ENCODE measurements at places on chromosomes 11 and 22.

DNA sequence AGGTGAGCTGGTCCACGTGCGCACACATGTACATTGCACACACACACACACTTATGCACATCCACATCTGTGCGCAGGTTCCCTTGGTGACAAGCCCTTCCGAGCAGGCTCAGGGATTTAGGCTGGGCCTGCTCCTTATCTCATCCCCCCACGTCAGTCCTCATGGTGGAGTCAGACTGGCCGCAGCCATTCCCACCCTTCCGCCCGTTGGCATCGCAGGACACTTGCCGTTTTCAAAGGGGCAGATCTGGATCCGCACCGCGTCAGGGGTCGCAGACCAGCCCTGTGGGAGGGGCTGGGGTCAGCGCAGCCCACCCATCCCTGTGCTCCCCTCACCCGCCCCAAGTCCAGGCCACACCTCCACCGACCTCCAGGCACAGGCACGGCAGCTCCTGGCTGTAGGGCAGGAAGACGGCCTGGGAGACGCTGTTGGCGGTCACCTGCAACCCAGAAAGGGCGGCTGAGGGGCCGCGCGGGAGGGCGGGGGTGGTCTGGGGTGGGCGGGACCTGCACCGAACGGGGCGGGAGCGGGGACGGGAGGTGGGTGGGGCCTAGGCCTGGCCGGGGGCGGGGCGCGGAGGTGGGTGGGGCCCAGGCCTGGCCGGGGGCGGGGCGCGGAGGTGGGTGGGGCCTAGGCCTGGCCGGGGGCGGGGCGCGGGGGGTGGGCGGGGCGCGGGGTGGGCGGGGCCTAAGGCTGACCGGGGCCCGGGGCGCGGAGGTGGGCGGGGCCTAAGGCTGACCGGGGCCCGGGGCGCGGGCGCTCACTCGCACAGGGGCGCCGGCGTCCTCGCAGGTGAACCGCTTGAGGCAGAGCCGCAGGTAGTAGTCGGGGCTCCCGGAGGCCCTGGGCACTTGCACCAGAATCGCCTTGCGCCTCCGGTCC lies 13.3 kb downstream of the IL17REL start:
- DNase-seq, result no peak

DNA sequence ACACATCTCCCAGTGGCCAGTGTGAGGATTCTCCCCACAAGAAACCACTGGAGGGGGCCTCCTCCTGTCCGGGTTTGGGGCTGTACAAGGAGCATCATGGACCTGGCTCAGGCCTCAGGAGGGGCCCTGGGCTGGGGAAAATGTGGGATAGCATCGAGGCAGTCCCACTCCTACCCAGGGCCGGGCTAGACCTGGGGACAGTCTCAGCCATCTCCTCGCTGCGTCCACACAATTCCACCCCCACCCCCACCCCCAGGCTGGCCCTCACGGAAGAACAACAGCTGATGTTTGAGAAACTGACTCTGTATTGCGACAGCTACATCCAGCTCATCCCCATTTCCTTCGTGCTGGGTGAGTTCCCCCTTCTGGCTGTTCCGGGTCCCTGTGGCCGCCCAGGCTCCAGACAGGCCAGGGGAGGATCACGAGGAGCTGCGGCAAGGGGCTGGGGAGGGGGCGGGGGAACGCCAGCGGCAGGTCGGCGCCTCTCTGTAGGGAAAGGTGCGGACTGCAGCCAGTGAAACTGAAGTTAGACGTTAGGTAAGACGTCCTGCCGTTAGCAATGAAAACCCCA lies 4.8 kb downstream of the BEST1 start:
- peak; percentile 86 for DNase-seq

DNA sequence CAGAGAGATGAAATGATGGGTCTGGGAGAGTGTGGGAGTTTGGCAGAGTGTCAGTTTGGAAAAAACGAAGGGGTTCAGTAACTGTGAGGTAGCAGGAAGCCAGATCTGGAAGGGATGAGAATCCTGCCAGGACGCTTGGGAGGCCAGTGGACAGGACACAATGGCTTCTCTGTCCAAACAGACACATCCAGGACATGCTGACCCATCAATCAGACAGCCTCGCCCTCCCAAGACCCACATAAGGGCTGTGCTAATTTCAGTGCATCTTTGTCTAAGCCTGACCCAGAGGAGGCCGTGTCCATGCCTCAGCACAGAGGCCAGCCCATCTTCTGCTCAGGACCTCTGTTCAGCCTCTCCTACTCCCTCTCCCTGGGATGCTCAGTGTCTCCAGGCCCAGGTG lies 576.5 kb upstream of the B3GAT1 start:
- DNase-seq, result no peak

DNA sequence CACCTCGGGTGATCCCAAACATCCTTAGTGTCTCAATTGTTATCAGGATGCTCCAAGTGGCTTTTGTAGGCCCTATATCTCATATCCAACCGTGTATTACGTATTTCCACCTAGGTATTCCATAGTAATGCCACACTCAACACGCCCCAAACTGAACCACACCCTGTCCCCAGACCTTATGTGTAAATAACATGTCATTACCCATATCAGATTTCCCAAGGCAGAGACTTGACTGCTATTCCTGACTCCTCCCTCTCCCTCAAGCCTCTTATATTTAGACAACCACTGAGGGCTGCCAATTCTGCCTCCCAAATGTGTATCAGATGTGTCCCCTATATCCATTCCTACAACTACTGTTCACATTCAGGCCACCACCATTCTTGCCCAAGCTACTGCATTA lies 132.8 kb upstream of the NCAM1 start:
- DNase-seq, result no peak

DNA sequence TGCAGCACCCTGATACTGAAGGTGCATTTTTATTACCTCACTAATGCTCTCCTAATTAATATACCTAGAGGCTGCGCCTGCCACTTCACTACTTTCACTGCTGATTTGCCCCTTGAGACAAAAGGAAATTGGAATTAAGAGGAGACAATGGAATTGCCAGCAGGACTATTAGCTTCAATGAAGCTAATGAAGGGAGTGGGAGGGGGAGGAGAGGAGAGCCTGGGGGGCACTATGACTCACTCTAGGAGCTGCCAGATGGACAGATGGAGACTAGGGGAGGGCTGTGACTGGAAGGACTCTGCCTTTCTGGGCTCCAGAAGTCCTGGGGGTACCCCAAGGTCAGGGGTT lies 102.8 kb upstream of the DRD2 start:
- DNase-seq, result no peak

- DNase-seq, result peak; percentile 9
These were observed 369 bp downstream of the DHCR7 start for GRCh38 chr11:71447791-71448256.

DNA sequence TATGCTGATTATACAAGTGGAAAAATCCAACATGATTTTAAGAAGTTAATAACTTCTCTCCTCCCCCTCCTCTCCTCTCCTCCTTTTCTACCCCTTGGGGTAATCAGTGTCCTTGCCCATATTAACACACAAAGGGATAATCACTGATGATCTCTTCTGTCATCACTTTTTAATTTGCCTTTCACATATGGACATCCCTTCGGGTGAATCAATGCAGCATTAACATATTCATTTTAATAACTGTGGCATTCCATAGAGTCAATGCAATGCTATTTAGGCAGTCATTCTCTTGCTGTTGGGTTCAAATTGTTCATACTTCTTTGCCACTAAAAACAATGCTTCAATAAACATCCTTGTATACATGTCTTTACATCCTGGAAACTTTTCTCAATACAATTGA lies 42.9 kb upstream of the GLYATL2 start:
- no peak for DNase-seq

- DNase-seq, result peak; percentile 97
These were observed 230.1 kb downstream of the MIAT start for GRCh38 chr22:26887456-26887855.

DNA sequence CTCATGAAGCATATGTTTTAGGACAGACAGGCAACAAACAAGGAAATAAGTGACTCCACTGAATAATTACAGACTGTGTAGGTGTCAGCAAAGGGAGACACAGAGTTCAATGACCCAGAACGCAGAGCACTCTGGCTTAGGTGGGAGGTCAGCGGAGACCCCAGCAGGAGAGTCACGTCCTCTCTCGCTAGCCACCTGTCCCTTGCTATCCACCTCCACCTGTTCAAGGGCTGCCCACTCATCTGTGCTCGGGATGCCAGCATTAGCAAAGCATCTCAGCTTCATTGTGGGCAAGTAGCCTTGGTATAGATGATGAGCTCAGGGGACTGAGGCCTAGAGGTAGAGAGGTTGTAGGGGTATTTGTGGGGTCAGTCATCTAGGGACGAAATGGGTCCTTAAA lies 21.8 kb upstream of the ATXN10 start:
- DNase-seq, result no peak

GRCh38 chr11:74895340-74896116 lies 53.4 kb downstream of the XRRA1 start:
- no peak for DNase-seq

GRCh38 chr11:102279641-102280170 lies 37.6 kb upstream of the BIRC3 start:
- DNase-seq, result peak; percentile 85

GRCh38 chr11:108718466-108718865 lies 53.6 kb downstream of the DDX10 start:
- DNase-seq, result no peak

GRCh38 chr11:60835534-60835846 lies 6.4 kb upstream of the CCDC86 start:
- DNase-seq, result no peak

GRCh38 chr11:60316317-60316716 lies 10.7 kb upstream of the MS4A6E start:
- no peak for DNase-seq

GRCh38 chr11:109783014-109783413 lies 310.2 kb upstream of the ZC3H12C start:
- DNase-seq, result no peak

DNA sequence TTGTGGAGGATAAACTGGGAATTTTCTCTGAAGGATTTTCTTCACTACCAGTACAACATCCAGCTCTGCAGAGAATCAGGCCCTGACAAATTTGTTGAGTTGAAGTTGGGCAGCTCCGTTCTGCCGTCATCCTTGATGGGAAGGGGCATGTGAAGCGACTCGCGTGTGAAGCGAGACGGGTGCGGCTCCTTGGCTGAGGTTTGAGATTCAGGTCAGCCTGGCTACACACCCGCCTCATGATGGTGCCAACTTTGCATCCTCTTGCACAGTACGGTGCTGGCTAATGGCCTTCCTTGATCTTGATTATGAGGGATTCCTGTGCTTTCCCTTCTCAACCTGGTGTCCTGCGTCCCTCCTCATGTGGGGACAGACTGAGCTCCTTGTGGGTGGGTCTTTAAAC lies 19.7 kb upstream of the CDC42EP2 start:
- DNase-seq, result no peak

DNA sequence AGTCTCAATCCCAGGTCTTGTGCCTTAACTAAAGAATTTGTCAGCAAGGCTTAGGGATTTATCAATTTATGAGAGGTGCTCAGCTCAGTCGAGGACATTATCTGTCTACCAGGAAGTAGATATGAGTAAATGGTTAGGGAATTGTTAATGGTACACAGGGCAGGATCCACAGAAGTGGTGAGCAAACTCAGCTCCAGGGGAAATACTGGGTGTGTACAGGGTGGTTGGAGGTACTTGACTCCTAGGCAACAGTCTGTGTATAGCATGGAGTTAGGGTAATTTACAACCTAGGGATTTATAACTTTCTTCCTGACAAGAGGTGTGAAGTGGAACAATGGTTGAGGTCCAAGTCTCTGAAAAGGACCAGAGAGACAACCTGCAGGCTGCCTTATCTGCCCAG lies 123.4 kb upstream of the OR9Q1 start:
- no peak for DNase-seq

DNA sequence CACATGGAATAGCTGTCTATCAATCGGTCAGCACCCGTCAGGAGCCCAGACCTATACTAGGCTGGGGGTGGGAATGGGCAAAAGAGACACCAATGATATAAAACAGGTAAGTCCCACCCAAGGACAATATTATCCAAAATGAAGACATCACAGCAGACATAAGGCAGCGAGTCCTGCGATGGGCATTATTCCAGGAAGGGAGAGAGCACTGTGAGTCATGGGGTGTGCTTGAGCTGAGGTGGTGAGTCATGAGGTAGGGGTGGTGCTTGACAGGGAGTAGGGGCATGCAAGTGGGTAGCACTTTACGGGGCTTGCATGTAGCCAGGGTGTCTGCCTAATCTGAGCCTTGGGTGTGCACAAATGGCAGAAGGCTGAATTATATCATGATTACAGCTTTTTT lies 605.0 kb upstream of the CADM1 start:
- DNase-seq, result peak; percentile 61

- DNase-seq, result no peak
These were observed 1106.3 kb downstream of the BRD1 start for GRCh38 chr22:48721395-48721669.

- no peak for DNase-seq
These were observed at the start of gene TNNT3 for GRCh38 chr11:1919391-1920127. TNNT3 (plus strand) TSS chr11:1919703; CDS start chr11:1922875, 3,172 bp downstream.

- DNase-seq, result no peak
These were observed 23.2 kb upstream of the NAV2 start for GRCh38 chr11:19689281-19690000.

DNA sequence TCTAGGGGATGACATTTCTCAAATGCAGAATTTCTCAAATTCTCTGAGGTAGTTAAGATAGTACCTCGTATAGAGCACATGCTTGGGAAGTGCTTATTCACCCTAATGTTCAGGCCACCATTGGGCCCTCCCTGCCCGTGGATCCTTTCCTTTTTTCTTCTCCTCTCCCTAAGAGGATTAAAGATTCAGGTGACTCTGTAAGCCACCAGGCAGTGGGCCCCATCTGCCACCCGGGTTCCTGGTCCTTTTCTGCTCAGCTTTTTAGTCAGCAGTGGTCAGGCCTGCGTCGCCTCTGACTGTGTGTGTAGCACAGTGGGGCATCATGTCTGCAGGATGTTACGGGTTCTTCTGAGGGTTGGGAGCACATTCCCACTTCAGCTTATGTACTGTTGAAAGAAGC lies 7.2 kb downstream of the CEP164 start:
- no peak for DNase-seq

- DNase-seq, result no peak
These were observed 185.3 kb upstream of the ISX start for GRCh38 chr22:34880662-34881061.

DNA sequence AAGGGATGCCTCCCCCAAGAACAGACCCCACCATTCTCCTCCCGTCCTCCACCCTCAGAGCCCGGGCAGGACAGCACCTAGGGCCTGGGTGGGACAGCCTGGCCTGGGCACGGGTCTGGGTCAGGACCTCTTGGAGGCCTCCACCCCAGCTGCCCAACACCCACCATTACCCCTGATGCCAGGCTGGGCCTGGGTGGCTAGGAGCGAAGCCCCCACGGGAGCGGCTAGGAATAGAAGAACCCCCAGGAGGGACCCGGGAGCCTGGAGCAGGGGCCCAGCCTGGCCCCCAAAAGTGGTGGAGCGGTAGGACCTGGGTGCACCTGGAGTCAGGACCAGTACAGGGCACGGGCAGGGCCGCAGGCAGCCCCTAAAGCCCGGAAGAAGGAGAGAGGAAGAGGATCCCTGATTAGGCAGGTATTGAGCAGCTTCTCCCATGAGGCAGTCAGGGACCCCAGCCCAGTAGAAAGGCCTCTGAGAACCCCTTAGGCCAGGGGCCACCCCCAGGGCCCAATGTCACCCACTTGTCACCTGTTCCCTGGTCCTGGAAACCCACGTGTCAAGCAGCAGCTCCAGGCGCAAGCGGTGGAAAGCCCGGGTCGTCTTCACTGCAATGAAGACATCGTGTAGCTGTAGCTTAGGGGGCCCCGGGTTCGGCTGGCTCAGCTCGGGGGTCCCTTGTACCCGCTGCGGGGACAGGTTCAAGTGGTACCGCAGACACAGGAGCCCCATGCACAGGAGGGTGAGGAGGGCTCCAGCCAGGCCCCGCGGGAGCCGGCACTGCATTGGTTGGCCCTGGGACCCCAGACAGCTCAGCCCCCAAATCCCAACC lies 575 bp downstream of the MFNG start:
- DNase-seq, result no peak

GRCh38 chr11:38163526-38163925 lies 1565.5 kb upstream of the RAG2 start:
- no peak for DNase-seq

Measured in fibroblast of skin of scalp (primary cell).